ENCODE measurements at places on chromosomes 5 and 9. TPM values are rescaled to one million over a fixed set of nuclear protein-coding genes. Genes with fewer than 3 reads are reported as not detected.

CDH12 gene
- not detected for total RNA-seq

SOWAHA gene
- not detected for total RNA-seq

SNX24 gene
- 9.5 TPM for total RNA-seq

SLCO4C1 gene
- total RNA-seq: 0.04 TPM

GLDC gene
- total RNA-seq: 17.2 TPM

RNF183 gene
- 1.9 TPM for total RNA-seq

EGFL7 gene
- 1.0 TPM for total RNA-seq

Measured in activated T-helper 17 cell treated with anti-CD3 and anti-CD28 coated beads, Interleukin-2, amount 50 U/mL, for 72 hours (primary cell).